ENCODE measurements at places on chromosomes 3 and 15. TPM values are rescaled to one million over a fixed set of nuclear protein-coding genes. Genes with fewer than 3 reads are reported as not detected.

DNA sequence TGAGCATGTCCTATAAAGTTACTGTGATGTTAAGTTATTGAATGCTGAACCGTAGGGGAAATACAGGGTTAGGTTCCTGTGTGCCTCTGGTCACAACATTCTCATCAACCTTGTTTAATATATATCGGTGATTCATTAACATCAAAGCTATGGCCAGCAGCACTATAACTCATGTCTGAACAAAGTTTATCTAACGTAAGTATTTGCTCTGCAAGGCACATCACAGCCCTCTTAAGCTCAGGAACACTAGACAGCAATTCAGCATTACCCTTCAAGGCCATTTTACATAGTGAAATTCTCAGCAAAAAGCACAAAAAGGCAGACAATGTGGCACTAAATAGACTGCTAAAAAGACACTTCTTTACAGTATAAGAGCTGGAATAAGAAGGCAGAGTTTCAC, 48.2 kb upstream of the FNDC3B start:
- no peak for DNase-seq

DNA sequence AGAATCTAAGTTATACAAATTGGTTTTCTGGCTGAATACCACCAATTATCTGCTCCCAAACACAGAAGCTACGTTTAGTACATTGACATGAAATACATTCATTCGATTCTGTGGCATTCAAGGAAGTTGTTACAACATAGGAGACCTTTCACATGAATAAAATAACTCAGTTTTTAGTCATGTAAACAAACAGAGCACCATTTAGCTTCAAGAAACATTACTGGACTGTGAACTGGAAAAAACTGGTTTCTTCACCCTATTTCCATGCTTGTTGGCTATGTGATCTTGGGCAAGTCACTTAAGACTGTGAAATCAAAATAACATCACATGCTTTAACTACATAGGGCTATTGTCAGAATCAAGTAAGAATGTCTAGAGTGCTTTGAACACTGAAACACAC, 46.2 kb downstream of the NRG4 start:
- DNase-seq = no peak

DNA sequence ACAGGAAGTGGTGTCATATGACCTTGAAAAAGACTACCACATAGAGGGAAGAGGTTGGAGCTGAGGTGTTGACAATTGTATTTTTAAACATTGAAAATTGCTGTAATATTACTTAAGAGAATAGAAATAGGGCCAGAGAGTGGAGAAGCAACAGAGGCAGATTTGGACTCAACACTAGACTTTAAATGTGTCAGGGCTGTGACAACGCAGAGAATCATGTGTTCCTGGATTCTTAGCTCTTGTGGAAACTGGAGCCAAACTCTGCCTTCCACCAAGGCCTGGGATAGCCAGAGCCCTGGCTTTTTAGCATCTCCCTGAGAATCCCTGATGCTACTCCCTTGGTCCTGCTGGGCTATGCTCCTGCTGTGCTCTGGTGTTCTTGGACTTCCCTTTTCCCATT, 277.5 kb downstream of the KCNH8 start:
- no peak for DNase-seq

The IL17RB gene
- 60.7 TPM for total RNA-seq

The COL8A1 gene
- total RNA-seq = 0.10 TPM

- DNase-seq = no peak
These were observed 32.1 kb downstream of the ABHD17C start for GRCh38 chr15:80727196-80727595.

The REC114 gene
- not detected for total RNA-seq

DNA sequence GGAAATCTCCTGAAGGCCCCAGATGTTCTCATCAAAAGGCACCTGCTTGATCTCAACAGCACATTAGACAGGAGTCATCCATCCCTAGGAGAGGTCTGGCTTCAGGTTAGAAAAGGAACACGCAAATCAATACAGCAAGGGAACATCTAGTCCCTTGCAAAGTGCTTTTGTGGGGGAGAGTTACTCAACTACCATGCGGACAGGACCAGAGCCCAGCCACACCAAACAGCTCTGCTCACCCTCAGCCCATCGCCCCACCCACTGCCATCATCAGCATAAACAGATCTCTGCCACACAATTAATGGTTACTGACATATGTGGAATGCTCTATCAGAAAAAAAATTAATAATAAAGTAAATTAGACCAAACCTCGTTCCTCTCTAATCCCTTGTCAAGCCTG, 85.6 kb downstream of the MYLK start:
- no peak for DNase-seq

- peak; percentile 45 for DNase-seq
These were observed 698 bp downstream of the IL1RAP start for GRCh38 chr3:190514413-190515153.
